Iris pigment epithelial cell (primary cell): ENCODE measurements at places on chromosomes 12 and 14.

DNA sequence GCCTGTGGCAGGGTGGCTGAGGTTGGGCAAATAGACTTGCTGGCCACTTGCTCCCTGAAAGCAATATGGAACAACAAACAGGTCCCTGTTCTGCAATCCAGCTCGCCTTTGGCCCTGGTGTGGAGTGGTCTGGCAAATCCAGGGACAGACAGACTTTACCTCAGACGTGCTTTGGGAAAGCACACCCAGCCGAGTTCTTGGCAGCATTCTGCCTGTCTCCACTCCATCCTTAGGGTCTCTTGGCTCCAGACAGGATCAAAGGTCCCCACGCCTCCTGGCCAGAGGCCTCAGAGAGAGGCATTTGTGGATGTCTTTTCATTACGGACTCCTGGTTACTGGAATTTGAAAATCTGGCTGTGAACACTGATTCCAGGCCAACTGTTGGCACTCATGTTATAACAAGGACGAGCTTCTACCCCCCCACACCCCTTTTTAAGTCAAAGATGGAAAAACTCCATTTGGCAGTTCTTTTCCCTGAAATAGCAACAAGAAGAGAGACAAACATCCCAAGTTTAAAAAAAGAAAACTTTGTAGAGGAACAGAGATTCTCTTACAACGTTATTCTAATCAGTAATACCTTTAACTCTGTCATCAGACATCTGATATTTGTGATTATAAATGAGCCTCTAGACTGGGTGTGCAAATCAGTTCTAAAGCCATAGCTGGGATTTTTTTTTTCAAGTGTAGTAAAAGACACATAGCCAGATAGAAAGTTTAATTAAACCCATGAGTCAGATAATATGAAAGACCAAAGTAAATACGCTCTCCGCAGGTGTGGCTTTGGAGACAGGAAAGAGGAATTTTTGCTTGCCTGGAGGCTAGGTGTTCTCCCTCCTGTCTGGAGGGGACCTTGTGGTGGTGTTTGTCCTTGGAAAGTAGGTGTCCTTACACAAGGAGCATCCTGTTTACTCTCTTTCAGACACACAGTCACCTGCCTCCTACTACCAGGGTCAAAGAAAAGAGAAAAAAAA lies 60.7 kb downstream of the GALNT8 start:
- DNase-seq: no peak

DNA sequence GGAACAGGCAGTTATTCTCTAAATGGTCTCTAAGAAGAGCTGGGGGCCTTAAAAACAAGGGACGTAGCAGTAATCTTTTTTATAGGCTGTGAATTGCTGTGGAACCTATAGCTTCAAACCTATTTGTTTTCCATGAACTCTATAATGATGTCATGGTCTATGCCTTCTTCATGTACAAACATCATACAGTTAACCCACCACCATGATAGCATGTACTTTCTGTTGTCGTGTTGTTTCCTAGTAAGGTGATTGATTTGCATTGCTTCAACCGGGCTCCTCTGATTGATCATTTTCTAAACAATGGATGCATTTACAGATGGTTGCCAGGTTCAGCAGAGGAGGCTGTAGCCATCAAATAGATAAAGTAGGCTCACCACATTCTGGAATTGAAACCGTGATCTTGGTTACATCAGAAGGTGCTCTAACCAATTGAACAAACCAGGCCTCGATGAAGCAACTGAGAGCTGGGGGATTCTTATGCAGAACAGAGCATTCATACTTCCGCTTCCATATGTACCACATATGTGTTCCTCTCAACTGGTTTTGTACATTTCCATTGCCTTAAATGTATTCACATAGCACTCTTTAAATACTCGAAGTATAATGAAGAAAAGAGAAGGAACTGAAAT lies 25.6 kb upstream of the PCNX1 start:
- DNase-seq: no peak

DNA sequence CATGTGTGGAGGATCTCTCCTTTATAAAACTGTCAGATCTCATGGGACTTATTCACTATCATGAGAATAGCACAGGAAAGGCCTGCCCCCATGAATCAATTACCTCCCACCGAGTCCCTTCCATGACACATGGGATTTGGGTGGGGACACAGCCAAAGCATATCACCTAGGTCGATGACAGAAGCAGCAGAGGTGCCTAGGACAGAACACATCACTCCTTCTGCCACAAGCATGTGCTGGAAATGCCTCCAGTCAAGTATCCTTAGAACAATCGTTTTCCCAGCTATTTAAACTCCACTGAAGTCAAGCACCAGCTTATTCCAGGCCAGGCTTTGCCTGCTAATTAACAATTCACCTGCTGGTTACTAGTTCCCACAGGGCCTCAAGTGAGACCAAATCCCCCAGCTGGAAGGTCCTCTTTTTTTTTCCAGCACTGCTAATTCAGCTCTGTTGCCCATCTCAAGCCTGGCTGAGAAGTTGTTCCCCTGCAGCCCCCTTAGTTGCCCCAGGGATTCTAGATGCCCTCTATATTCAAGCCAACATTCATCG lies 212.3 kb upstream of the NUDT4 start:
- no peak for DNase-seq

DNA sequence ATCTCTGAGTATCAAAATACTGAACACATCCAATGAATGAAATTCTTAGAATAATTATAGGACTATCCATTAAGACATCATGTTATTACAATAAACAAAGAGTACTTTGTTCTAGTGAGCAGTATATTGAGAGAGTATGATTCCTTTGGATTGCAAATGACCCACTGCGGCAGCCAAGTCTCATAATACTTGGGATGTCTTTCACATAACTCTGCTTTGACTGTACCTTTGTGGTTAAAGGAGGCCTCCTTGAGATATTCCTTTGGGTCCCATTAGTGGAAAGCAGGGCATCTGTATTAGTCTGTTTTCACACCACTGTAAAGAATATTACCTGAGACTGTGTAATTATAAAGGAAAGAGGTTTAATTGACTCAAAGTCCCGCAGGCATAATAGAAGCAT lies 593.8 kb downstream of the TRHDE start:
- no peak for DNase-seq

GRCh38 chr12:14612898-14613445 lies 45.3 kb upstream of the PLBD1 start:
- no peak for DNase-seq

DNA sequence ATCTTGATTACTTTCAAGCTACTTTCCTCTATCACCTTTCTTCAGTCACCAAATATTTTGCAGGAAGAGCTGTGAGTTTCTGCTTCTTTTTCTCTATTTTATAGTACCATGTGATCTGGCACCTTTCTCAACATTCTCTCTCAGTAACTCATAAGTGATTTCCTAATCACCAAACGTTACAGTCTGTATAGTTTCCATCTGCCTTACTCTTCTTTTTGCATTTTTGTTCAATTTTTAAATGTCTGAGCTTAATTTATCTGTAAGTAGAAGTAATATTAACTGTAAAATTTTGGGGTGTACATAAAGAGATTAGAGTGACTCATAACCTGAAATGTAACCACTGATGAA lies 422.1 kb upstream of the SYT1 start:
- DNase-seq: peak; percentile 73
